ENCODE measurements at places on chromosomes 12 and 14.

- no peak for DNase-seq
These were observed 182.0 kb downstream of the CACNA1C start for GRCh38 chr12:2234646-2235350.

DNA sequence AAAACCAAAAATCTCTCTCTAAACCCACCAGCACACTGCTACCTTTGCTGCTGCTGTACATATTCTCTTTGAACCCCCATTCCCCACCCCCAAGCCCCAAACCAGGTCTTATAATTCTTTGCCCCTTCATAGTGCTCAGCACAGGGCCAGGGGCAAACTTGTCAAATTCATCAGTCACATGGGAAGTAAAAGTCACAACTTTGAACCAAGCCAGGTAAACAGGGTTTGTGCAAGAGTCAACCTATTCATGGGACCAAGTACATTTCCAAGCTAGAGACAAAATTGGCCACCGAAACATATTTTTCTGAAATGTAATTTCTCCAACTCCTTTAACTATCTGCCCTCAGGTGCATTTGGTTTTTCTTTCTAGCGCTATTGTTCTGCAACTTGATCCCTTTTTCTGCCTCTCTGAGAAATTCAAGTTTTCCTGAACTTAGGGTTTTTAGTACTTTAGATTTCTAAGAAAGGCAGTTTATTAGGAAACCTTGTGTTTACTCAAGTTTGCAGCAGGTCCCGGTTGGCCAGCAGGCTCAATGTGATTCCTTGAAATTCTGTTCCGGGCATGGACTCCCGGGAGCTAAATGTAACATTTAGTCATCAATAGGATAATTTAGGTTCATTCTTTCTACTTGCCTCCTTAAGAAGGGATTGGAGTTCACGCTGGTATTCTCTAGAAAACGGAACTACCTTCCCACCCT lies 230.5 kb downstream of the EFCAB11 start:
- DNase-seq, result no peak

DNA sequence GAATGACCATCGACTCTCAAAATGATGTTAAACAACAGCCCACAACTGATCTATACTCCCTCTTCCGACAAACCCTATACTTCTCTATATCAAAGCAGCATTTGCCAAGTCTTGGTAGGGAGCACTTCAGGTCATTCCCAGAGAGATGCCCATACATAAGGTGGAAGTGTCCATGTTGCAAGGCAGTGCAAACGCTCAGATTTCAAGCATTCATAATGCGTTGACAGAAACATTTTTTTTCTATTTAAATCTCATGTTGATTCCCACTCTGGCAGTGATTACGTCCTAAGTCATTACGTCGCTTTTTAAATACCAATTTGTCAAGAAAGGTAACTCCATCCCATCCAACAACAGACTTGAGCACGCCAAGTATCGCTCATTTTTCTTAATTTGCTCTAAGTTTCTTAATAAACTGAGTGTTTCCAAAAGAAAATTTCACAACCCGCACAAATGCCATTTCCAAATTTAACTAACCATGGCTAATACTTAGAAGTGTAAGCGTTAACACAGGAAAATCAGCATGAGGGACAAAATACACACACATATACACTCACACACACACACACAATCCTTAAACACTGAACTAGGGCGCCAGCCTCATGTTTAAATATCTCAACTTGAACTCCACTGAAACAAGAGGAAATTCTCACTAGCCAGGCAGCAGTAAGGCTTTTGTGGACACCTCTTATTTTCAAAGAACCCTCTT lies 1.1 kb downstream of the GXYLT1 start:
- DNase-seq, result no peak

DNA sequence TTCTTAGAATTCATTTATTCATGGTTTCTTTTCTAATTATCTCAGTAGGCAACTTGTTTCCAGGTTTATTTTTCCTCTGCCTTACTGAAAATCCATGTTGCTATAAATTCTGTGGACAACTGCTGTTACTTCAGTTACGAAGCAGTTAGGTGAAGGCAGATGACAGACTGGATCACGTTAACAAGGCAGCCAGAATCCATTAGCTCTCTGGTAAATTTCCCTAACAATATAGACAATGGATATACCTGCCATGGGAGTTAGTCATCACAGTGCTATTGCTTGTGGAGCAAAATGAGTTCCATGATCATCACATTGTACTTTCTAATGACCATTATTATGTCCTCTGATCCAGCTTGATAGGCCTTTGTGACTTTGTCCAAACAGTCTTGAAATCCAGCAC lies 291.5 kb downstream of the NELL2 start:
- no peak for DNase-seq

Data from activated T-helper 1 cell treated with anti-CD3 and anti-CD28 coated beads, Interleukin-2, amount 50 U/mL, for 16 hours (primary cell).